ENCODE measurements at places on chromosomes 16 and 17.

GRCh38 chr16:265711-266110 is 10.0 kb downstream of the RGS11 start:
- DNase-seq: peak; percentile 32

GRCh38 chr17:65553646-65554552 is 7.5 kb downstream of the AXIN2 start:
- no peak for DNase-seq

DNA sequence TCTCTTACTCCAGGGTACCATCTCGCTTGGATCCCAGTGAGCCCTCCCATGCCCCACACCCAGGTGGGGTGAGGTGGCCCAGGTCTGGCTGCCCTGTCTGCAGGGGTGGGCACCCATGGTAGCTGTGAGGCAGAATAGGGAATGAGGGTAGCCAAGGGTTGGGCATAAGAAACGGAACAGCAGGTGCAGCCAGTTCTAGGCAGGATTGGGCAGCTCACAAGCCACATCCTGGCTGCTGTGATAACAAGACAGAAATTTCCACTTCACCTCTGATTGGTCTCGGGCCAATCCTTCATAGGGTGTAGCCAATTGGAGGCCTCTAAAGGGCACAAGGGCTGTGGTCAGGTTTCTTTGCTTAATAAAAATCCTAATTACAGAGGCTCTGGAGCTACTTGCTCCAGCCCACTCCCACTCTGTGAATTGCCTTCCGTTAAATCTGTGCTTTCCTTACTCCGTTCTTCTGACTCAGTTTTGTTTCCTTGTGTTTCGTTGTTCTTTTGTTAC is 1.5 kb upstream of the ARHGDIG start:
- DNase-seq: no peak

- no peak for DNase-seq
Observed at GRCh38 chr17:3724378-3725077, 825 bp downstream of the HASPIN start.

- DNase-seq: no peak
Observed at GRCh38 chr16:10332241-10332640, 53.6 kb upstream of the ATF7IP2 start.

DNA sequence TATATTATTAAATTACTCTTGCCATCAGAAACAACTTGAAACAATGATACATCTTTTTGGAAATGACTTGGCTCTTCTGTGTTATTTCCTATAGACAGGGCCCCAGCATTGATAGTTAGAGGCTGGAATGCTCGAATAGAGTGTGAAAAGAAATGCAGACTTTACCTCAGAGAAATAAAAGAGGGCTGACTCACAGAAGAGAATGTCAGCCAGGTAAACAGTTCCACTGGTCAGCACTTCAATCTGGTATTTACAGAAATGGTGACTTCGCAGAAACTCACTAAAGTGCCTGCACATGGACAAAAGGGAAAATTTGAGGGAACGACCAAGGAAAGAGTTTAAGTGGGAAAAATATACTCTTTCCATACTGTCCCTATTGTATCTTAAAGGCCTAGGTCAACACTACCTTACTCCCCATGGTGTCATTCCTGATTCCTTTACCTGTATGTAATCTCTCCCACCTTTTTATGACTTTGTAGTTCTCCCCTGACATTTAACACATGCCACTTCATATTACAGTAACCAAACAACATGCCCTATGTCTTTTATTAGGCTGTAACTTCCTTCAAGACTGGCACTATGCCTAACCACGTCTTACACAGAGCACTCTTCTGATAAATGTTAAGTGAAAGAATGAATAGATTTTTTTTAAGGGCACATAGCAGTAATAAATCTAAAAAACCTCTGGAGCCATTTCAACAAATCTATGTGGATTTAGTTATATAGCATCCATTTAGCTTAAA is 36.7 kb downstream of the AKAP10 start:
- DNase-seq: no peak

DNA sequence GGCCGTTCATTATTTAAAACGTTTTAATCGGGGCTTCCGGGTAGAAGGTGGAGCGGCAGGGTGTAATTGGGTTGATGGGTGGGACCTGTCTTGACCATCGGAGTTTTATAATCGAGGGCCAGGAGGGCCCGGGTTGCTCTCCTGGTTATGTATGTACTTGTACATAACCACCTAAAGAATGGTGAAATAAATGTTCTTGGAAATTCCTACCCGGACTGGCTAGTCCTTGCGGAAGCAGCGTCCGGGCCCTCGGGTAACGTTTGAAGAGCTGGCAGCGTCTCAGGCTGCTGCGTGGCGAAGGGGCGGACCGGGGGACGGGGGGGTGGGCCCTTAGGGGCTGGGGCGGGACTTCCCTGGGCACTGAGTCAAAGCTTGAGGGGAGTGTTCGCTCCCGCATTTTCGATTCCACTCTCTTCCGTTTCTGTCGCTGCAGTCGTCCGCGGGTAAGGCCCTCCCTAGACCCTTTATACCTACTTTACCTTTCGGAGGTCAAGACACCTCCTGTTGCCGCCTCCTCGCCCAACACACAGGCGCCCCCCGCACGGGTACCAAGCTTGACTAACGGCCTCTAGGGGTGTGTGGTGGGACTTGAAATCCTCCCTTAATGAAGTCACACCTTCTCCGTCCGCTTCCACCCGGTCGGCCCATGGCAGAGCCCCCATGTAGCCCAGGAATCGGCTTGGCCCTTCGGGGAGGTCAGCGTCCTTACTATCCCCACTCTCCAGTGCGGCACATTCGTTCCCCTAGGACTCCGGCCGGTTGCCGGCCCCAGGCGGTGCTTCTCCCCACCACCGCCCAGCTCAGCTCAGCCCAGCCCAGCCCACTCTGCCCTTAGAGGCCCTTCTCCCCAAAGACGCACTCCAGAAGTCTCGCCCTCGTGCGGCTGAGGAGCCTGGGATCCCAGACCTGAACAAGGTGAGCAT is at the start of gene TMEM106A:
TMEM106A (plus strand) TSS at position 396 of the 923 bp plus-strand sequence. CDS start 1,167 bp downstream, outside the sequence.
- peak; percentile 90 for DNase-seq

- peak; percentile 37 for DNase-seq
Observed at GRCh38 chr17:49581648-49581998, 6.0 kb downstream of the NXPH3 start.

DNA sequence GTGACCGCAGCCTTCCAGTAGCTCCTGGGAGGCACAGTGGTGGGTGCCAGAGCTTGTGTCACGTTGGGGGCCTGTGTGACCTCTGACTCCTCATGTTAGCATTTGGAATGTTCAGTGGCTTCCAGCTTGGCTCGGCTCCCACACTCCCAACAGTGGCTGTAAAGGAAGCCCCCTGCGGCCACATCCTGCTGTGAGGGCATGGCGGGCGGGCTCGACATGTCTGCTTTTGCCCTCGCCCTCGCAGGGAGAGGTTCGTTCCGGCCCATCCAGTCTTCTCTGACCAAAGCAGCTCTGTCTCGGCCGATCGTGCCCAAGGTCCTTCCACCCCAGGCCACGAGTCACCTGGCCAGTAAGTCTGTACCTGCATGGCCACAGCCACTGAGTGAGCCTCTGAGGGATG is 12.2 kb upstream of the JPT2 start:
- peak; percentile 34 for DNase-seq

- peak; percentile 77 for DNase-seq
Observed at GRCh38 chr17:81294512-81295030, 536 bp downstream of the SLC38A10 start.

- DNase-seq: no peak
Observed at GRCh38 chr17:12231355-12231682, 210.6 kb downstream of the MAP2K4 start.

- DNase-seq: no peak
Observed at GRCh38 chr16:79618041-79618691, 17.6 kb upstream of the MAF start.

DNA sequence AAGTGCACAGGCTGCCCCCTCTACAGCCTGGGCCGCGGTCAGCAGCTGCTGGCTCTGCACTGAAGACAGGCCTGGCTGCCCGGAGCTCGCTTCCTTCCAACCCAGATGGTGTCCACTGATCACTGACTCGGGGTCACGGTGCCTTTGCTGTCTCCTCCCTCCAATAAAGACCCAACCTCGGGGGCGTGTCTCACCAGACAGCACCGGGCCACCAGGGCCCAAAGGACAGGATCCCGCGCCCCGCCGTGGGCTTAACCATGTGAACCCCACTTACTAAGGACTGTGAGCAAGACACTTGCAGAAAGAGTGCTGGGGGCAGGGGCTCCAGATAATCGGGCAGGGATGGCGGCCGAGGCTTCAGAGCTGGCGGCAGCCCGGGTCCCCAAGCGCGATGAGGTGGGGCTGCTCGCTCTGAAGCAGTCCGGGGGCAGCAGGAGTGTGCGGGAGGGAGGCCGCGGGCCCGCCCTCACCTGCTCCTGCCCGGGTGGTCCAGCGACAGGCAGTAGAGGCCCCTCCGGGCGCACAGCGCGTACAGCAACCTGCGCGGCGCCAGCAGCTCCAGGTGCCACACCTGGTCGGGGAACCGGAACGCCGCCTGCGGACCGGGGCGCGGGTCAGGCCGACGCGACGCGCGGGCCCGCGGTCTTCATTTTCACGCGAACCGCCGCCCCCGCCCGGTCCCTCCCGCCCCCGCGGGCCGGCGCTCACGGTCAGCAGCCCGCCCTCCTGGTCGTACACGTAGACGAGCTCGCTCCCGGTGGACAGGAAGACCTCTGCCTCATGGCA is 502 bp downstream of the FAAP100 start:
- peak; percentile 66 for DNase-seq

- no peak for DNase-seq
Observed at GRCh38 chr17:50382931-50383330, 9.9 kb downstream of the EME1 start.

- no peak for DNase-seq
Observed at GRCh38 chr16:61929776-61930175, 106.5 kb downstream of the CDH8 start.

- DNase-seq: no peak
Observed at GRCh38 chr16:4203748-4204147, 38.1 kb downstream of the SRL start.

GRCh38 chr16:57688987-57689761 is 5.4 kb upstream of the DRC7 start:
- no peak for DNase-seq

- no peak for DNase-seq
Observed at GRCh38 chr17:64051153-64051552, 30.7 kb upstream of the ICAM2 start.

DNA sequence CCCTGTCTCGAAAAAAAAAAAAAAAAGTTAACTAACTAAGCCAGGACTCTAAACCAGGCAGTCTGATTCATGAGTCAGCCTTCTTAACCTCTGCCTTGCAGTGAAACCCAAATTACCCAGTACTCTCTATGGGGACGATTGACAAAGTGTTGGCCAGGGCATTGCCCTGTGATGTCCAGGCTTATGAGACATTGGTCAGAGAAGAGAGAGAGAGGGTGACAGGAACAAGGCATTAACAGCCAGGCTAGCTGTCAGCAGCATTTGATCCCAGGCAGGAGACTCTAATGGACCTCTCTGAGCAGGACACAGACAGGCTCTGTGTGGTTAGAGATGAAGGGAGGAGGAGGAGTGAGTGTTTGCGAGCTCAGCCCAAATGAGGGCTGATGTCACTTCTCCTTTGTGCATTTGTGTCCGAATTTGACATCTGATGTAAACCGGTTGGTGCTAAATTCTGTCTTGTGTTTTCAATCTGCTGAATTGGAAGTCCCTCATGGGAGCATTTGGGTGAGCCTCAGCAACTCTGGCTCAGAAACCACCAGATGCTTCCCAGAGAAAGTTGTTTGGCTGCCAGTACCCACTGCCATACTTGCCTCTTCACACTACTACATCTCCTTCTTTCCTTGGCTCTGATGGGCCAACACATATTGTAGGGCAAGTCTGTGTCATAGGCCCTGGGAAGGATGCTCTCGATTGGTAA is 4.3 kb upstream of the MYL4 start:
- no peak for DNase-seq
